Hindlimb muscle (tissue), 1 donor: ENCODE measurements at places on chromosomes 13 and 19. TPM values are rescaled to one million over a fixed set of nuclear protein-coding genes. Genes with fewer than 3 reads are reported as not detected.

TMEM259 gene
- 94.8 TPM for polyA plus RNA-seq

IL27RA gene
- 3.3 TPM for polyA plus RNA-seq

ZNF835 gene
- polyA plus RNA-seq, result 3.3 TPM

DNAJB1 gene
- polyA plus RNA-seq, result 84.5 TPM

CGB1 gene
- not detected for polyA plus RNA-seq

CDX2 gene
- polyA plus RNA-seq, result not detected

APLP1 gene
- polyA plus RNA-seq, result 6.2 TPM

TMEM145 gene
- polyA plus RNA-seq, result 0.41 TPM

OR10H1 gene
- not detected for polyA plus RNA-seq

ZNF845 gene
- 5.2 TPM for polyA plus RNA-seq

COLGALT1 gene
- polyA plus RNA-seq, result 82.0 TPM

MBD3L2 gene
- polyA plus RNA-seq, result not detected

HCN2 gene
- polyA plus RNA-seq, result 0.09 TPM
